ENCODE measurements at places on chromosomes 5 and 9.

GRCh38 chr5:152869971-152870370, 464.9 kb upstream of the NMUR2 start:
- no peak for ATAC-seq

DNA sequence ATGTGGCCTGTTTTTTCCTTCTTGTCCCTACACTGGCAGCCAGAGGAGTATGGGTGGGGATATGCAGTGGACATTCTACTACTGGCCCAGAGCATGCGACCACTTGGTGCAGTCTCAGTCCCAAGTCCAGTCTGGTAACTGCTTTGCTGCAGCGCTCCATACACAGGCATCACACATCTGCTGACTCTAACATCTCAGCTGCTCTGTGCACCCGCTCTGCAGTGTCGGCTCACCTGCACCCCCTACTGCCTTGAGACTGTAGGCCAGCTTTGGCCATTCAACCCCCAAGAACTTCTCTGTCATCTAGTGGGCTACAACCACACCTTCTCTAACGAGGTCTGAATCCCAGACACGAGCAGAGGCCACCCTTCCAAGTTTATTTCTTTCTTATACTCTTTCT, 46.4 kb upstream of the SLCO6A1 start:
- no peak for ATAC-seq

DNA sequence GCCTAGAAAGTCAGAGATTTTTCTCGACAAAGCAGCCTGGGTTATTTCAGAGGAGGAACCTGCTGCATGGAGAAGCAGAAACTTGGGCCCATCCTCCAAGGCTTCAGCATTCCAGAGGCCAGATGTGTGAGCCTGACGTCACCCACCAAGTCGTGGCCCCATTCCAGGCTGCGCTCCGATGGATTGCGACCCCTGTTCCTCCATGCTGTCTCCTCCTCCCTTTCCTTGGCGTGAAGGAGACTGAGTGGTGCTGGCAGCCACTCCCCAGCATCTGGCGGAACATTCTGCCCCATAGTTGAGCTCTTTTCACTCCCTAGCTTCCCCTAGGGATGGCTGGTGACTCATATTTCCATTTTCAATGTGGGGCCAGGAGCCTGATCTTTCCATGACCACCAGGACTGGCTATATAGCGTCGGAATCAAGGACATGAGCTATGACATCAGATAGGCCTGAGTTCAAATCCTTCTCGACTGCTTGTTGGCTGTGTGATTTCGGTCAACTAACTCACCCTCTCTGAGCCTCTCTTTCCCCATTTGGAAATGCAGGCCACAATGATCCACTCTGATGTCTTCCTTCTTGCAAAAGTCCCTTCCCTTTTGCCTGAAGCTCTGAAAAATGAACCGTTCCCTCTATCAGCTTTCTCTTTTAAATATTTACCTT, 24.5 kb upstream of the DUSP1 start:
- ATAC-seq, result no peak

- no peak for ATAC-seq
These were observed 83.4 kb downstream of the ADRB2 start for GRCh38 chr5:148909766-148910165.

- ATAC-seq, result no peak
These were observed 11.0 kb downstream of the NCS1 start for GRCh38 chr9:130183133-130183762.

DNA sequence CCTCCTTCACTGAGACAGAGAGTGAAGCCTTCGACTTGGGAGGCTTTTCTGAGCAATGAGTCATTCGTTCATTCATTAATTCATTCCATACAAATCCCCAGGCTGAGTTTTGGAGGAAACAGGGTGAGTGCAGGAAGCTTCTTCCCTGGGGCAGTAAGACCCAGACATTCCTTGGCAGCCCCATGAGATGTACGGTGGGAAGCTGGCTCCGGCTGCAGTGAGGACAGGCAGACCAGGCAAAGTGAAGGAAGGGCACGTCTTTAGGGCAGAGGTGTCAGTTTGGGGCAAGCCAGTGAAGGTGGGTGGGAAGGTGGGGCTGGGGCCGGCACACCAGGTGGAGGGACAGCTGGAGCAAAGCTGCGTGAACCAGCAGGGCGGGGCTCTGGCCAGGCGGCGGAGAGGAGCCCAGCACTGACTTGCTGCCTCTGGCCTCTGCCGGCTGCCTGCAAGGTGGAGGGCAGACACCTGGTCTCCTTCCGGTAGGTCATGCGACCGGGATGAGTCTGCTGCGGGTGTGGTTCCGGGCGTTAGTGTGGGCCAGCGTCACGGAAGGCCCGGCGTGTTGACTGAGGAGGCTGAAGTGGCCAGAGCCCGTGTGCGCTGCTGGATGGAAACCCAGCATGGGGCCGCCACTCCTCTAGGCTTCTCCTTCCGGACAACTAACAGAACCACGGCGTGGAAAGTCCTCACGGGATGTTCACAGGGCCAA, 16.6 kb downstream of the OLFM1 start:
- ATAC-seq, result no peak

GRCh38 chr5:116130471-116130870, 45.6 kb downstream of the COMMD10 start:
- ATAC-seq, result no peak

GRCh38 chr5:122608222-122608621, 166.7 kb upstream of the SNX2 start:
- ATAC-seq, result no peak

DNA sequence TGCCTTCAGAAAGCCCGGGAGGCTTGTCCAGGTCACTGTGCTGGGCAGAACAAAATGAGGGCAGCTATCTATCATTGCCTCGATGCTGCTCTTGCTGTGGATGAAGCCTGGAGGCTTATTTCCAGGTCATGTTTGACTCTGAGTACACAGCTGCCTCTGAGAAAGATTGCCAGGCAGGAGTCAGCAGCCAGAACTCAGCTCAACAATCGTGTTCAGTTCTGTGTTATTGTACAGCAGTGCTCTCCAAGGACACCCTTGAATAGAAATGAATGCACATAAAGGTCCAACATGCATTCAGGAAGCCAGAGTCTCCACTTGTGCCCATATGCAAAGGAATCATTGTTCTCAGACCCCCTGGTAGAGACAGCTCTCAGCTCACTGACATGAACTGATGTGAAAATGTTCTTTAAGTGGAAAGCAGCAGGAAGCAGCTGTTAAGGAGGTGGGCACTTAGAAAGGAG, 61.7 kb upstream of the ZFR start:
- no peak for ATAC-seq

DNA sequence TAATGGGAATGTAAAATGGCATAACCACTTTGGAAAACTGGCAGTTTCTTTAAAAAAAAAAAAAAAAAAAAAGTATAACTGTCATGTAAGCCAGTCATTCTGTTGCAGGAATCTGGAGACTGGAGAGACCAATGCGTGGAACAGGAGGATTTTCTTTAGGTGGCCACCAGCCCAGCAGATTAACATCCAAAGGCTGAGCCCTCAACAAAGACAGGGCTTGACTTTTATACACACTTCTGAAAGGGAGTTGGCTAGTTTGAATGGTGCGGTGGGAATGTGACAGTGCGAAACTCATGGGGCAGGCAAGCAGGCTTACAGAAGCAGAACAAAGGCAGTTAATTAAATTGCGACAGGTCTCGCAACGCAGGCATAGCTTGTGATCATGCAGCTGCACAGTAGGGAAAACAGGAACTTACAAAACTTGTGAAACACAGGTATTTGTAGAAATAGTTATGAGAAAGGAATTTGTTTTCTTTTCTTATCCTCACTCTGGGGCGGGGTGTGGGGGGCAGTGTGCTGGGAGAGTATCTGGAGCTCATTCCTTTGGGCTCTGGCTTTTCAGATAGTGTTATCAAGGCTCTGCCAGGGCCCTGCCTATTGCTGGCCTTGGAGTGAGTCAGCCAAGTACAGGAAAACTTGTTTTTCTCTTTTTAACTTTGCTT, 12.0 kb downstream of the UIMC1 start:
- no peak for ATAC-seq

- ATAC-seq, result no peak
These were observed 103.8 kb downstream of the MAP1B start for GRCh38 chr5:72210888-72211678.

DNA sequence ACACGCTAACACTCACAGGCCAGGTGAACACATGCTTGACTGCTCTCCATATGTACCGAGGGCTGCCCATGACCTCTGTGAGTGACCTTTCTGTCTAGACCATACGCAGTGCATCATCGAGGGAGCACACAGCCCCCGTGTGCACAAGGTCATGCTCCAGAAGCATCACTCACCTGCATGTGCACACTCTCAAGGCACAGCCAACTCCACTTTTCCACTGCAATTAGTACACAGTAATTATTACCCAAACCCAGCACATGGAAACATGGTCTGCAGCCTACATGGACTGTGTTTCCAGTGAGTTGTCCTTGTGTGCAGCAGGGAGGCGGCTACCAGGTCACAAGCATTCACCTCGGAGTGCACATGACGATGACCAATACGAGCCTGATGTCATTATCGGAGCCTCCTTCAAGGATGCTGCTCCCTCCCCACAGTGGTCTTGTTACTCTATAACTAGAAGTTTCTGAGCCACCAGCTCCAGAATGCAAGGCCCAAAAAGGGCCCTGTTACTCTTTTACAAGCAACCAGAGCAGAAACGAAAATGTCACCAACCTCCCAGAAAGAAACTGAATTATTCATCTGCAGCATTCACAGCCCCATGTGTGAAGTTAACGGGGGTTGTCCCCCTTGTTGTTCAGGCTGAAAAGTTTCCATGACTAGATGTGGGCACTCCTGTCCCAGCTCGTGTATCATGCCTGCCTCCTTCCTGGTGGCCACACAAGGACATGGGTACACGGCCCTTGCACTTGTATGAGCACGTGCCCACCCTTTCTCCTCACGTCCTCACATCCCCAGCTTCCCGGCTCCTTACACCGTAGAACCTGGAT, 31.2 kb downstream of the SEMA4D start:
- ATAC-seq, result peak; percentile 65

- ATAC-seq, result no peak
These were observed 2.5 kb downstream of the PTPDC1 start for GRCh38 chr9:94086486-94087345.

DNA sequence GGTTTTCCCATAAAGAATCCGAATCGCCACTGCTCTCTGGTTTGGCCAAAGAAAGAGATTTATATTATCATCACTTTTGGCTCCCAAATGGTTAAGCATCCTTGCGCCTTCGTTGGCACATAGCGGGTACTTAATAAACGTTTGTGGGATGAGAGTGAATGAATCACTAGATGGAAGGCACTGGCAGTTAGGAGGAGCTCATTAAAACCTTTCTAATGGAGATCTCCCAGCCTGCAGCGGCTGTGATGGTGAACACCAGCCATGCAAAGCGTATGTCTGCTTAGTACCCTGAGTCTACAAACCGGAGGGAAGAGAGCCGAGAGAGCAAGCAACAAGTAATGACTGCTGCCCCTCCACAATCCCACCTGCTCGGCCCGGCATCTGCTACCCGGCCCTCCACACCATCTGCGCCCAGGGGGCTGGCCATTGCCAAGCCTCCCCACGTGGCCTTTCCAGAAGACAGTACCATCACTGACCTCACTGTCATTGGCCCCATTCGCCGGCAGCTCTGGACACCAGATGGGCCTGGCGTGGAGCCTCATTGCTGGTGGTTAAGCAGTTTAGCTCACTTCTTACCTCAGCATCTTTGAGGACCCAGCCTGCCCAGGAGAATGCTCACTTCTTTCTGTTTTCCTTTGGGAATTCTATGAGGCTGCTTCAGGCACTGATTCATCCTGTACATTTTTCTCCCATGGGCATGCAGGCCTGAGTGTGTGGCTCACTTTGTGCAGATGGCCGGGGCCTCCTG, 39.3 kb upstream of the ANKRD33B start:
- no peak for ATAC-seq

GRCh38 chr5:157390551-157391297, 69.3 kb upstream of the NIPAL4 start:
- peak; percentile 98 for ATAC-seq

- no peak for ATAC-seq
These were observed 34.9 kb upstream of the TIFAB start for GRCh38 chr5:135487037-135487395.

- no peak for ATAC-seq
These were observed 4.4 kb downstream of the PDCD1LG2 start for GRCh38 chr9:5514617-5515260.

GRCh38 chr9:98795970-98796363, 388 bp downstream of the ANKS6 start:
- ATAC-seq, result peak; percentile 30

GRCh38 chr9:110241260-110241857, 14.9 kb downstream of the TXN start:
- ATAC-seq, result no peak

- ATAC-seq, result no peak
These were observed 109.0 kb downstream of the VAV2 start for GRCh38 chr9:133882849-133883755.

GRCh38 chr9:6680797-6681146, 35.2 kb upstream of the GLDC start:
- ATAC-seq, result peak; percentile 58

- no peak for ATAC-seq
These were observed 13.5 kb upstream of the TTLL11 start for GRCh38 chr9:122106576-122106975.

- ATAC-seq, result no peak
These were observed 191.5 kb downstream of the GOLPH3 start for GRCh38 chr5:31982621-31983020.

DNA sequence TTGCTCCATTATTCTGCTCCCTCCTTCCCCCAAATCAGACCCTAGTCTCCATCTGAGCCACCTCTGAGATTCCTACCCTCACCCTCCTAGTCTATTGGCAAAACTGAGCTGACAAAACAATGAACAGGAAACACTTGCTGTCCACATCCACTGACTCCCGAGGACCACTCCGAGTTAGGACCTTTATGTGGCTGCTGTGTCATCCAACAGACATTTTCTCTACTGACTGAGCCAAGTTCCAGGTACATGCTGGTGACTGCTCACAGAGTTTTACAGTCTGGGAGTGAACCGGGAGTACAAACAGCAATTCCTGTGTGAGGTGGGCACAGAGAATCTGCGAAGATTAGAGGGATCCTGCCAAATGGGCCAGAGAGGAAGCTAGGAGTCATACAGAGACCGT, 39.2 kb downstream of the CFAP90 start:
- ATAC-seq, result no peak

DNA sequence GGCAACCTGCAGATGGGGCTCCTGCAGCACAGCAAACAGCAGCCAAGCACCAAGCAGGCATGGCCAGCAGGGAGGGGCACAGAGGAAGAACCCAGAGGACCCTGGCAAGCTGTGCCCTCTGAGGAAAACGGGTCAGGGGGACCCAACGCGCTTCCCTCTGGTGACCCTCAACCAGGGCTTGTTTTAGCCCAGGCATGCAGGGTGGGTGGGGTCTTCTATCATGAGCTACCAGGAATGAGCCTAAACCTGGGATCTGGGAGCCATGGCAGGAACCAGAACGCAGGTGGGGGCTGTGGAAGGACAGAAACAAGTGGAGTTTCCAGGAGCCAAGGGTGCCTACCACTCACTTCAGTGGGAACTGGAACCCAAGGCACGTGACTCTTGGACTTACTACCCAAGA, 20.9 kb downstream of the IPPK start:
- ATAC-seq, result no peak

GRCh38 chr5:89695371-89695770, 714.2 kb downstream of the CETN3 start:
- no peak for ATAC-seq

GRCh38 chr5:113269023-113269997, 165.5 kb downstream of the TSSK1B start:
- no peak for ATAC-seq

- no peak for ATAC-seq
These were observed 250.1 kb downstream of the CEMIP2 start for GRCh38 chr9:71518045-71518827.

GRCh38 chr5:106780355-106780754, 890.4 kb downstream of the EFNA5 start:
- ATAC-seq, result no peak

- no peak for ATAC-seq
These were observed 77.9 kb upstream of the ATG10 start for GRCh38 chr5:81893961-81894360.
